ENCODE measurements at places on chromosomes 13 and 19.

GRCh38 chr19:391207-391557, 17.8 kb downstream of the C2CD4C start:
- no peak for DNase-seq

GRCh38 chr13:97946951-97947588, 6.4 kb upstream of the IPO5 start:
- no peak for DNase-seq

GRCh38 chr19:18656337-18657086, 19.7 kb downstream of the KLHL26 start:
- peak; percentile 9 for DNase-seq

- peak; percentile 95 for DNase-seq
Measured at GRCh38 chr19:39941615-39942365, 7.4 kb upstream of the FCGBP start.

GRCh38 chr19:38850976-38851621, 1.3 kb upstream of the HNRNPL start:
- no peak for DNase-seq

DNA sequence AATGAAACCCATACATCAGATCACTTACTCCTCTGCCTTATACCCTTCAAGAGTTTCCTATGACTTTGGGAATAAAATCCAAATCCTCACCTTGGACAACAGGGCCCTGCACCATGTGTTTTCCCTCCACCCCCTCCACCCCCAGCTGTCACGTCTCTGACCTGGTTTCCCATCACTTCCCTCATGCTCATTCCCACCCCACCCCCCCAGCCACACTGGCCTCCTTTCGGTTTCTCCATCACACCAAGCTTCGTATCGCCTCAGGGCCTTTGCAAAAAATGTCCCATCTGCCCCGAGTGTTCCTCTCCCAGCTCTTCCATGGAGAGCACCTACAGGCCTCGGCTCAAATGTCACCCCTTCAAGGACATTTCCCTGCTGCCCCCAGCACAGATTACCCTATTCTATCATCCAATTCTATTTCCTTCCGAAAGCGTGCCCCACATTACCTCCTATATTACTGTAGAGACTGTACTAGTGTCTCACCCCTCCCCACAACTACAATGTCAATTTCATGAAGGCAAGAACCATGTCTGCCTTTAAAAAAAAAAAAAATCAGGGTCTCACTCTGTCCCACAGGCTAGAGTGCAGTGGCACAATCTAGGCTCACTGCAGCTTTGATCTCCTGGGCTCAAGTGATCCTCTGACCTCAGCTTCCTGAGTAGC, 16.8 kb upstream of the FFAR2 start:
- DNase-seq, result no peak

GRCh38 chr13:104011505-104012241, 945.5 kb upstream of the SLC10A2 start:
- DNase-seq, result no peak

DNA sequence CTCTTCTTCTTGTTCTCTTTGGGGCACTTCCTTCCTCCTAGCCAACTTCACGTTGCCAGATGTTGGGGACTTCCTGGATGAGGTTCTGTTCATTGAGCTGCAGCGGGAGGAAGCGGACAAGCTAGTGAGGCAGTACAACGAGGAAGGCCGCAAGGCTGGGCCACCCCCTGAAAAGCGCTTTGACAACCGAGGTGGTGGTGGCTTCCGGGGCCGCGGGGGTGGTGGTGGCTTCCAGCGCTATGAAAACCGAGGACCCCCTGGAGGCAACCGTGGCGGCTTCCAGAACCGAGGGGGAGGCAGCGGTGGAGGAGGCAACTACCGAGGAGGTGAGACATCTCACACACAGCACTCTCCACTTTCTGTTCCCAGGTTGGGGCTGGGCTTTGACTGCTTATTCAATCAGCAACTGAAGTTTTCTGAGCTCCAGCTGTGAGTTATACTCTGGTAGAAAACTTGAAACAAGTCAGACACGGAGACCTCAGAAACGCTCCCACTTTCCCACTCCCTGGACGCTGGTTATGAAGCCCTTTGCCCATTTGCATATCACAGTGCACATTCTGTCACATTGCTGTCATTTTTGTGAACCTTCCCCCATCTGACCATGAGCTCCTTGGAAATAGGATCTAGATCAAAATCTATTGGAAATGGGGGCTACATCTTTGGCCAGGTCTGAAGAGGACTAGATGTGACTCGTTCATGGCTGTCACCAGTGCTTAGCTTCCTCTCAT, 7.2 kb upstream of the CCDC97 start:
- DNase-seq, result peak; percentile 83

DNA sequence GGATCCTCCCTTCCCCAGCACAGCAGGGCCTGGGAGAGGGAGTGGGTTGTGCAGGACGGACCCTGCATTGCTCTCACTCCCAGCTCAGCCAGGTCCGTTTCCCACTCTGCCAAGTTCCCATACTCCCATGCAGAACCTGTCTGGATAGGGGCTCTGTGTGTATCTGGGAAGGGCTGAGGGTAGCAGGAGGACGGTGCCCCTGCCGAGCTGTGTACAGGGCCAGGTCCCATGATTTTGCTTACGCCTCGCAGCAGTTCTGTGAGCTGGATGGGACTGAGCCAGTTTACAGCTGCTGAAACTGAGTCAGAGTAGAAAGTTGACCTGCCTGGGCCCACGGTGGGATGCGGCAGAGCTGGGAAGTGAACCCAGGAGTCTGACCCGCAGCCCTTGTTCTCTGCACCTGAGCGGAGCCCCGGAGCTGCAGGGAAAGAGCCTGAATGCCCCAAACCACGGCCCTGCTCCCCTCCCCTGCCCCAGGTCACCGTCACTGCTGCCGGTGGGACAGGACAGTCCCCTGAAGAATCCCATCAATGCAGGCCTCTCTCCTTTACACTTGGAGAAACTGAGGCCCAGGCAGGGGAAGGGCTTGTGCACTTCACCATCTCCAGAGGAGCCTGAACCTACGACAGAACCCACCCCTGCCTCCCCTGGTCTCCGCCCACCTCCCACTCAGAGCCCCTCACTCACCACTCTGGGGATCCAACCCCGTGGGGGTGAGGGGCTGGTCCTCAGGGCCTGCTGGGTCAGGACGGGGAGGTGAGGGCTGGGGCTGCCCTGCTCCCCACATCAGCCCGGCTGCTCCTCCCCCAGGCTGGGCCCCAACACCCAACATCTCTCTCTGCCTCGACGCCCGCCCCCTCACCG, 3.5 kb downstream of the LILRB5 start:
- no peak for DNase-seq

DNA sequence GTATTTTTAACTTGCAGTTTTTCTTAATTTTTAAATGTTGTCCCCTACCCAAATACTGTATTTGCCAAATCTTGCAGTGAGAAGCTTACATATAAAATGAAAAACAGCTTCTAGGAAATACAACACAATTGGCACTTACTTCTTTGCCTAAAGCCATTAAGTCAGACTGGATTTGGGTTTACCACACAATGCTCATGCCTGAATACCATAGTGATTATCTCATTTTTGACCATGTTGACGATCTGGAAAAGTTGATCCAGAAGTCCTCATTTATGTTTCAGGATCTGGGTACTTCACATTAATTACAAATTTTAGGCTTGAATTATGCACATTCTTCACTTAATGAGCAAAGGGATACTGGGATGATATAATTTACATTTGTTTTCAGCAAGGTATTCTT, 2.4 kb downstream of the RNF6 start:
- no peak for DNase-seq

DNA sequence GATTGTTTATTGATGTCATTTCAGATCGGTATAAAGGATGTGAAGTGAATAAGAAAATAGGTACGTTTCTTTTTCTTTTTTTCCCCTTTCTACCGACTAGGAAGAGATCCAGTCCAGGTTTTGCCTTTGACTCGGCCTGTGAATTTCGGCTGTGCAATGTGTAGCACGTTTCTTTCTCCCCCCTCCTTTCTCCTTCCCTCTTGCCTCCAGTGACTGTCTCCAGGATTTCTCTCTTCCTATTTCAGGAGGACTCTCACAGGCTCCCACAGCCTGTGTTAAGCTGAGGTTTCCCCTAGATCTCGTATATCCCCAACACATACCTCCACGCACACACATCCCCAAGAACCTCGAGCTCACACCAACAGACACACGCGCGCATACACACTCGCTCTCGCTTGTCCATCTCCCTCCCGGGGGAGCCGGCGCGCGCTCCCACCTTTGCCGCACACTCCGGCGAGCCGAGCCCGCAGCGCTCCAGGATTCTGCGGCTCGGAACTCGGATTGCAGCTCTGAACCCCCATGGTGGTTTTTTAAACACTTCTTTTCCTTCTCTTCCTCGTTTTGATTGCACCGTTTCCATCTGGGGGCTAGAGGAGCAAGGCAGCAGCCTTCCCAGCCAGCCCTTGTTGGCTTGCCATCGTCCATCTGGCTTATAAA, at the start of gene GPC6:
Gene GPC6, plus strand, starts transcription at position 185 of the 657 bp plus-strand sequence.
- DNase-seq, result no peak

DNA sequence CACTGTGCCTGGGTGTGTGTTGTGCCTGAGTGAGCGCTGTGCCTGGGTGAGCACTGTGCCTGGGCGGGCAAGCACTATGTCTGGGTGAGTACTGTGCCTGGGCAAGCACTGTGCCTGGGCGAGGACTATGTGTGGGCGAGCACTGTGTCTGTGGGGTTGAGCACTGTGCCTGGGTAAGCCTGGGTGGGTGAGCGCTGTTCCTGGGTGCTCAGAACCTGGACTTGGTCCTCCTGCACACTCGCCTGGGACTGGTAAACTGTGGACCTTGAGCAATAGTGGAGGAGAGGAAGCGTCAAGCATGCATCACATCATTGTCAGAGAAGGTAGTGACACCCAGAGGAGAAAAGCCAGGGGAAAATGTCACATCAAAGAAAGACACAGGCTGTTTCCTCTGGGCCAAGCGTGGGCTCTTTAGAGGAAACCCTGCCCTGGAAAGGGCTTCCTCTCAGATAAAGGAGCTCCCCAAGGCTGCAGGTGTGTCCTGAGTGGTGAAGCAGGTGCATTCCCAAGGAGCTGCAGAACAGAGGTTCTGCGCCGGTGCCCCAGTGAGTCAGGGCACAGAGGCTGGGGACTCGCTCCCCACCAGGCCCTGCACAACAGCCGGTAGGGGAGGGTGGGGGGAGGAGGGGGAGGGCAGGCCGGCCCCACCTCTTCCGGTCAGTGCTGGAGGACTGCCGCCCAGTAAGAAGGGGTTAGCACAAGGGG, 141.2 kb downstream of the TEX29 start:
- no peak for DNase-seq

DNA sequence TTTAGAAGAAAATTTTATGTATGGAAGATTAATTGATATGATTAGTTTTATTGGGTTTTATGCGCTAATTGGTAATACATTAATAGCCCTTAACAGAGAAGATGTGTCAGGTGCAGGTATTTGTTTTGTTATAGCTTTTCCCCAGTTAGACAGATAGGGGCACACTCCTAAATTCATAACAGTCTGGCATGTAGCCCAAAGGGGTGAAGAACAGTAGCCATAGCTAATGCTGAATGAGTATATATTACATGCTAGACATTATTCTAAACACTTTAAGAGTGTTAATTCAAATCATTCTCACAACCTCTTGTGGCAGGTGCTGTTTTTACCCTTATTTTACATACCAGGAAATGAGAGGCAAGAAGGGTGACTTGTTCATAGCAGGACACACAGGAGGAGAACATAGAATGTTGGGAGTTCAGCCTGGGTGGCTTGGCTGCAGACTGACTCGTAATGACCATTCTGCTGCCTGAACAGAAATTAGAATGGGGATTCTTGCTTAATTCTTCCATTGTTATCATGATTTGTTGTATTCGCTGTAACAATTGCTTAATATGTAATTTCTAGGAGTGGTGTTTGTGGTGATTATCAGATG, 20.1 kb downstream of the PCCA start:
- DNase-seq, result no peak

DNA sequence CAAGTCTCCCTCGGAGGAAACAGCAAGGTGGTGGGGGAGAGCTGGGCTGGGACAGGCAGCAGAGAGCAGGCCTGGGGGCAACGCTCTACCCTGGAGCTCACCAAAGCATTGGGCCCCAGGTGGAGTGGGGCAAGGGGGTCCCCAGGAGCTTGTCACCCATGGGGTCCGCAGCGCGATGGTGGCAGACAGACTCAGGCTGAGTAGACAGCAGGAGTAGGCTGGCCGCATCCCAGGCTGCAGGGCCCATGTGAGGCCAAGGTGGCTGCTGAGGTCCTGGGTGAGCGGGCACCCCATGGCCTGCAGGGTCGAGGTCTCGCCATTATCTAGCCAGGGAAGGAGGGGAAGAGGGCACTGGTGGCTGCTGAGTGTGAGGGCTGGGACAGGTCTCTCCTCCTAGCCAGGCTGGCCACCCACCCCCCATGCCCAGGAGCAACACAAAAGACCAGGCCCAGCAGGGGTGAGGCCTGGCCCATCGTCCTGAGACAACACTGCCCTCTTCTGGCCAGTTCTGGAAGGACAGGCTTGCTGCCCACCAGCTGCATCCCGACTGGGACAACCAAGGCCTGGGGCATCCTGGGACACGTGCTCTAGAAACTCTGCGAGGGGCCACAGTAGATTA, 33.1 kb downstream of the CEBPG start:
- peak; percentile 44 for DNase-seq

- no peak for DNase-seq
Measured at GRCh38 chr19:57870225-57870624, 18.6 kb downstream of the ZNF814 start.

- DNase-seq, result no peak
Measured at GRCh38 chr19:52778811-52779210, 7.8 kb downstream of the ZNF600 start.

DNA sequence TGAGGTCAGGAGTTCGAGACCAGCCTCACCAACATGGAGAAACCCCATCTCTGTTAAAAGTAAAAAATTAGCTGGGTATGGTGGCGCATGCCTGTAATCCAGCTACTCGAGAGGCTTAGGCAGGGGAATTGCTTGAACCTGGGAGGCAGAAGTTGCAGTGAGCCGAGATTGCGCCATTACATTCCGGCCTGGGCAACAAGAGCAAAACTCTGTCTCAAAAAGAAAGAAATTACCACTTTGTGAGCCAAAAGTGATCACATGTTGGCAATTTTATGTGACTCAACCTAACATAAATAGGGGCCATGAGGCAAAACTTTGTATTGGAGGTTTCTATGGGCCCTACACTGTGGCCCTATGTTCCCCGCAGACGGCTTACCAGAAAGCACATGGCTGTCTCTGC, 72.2 kb downstream of the MAP4K1 start:
- no peak for DNase-seq

DNA sequence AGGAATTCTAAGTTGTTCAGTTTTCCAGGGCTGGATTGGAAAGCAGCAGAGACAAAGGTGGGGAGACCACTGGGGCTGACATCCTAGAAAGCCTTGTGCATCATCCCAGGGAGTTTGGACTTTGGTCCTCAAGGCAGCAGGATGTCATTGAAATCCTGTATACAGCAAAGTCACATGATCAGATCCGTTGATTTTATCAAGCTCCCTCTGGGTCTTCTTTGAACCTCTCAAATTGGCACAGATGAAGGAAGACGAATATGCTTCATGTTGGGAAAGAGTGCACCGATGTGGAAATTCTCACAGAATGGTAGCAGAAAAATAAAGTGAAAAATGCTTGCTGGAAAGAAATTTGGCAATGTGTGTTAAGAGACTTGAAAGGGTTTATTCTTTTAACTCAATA, 149.8 kb upstream of the TMTC4 start:
- no peak for DNase-seq

DNA sequence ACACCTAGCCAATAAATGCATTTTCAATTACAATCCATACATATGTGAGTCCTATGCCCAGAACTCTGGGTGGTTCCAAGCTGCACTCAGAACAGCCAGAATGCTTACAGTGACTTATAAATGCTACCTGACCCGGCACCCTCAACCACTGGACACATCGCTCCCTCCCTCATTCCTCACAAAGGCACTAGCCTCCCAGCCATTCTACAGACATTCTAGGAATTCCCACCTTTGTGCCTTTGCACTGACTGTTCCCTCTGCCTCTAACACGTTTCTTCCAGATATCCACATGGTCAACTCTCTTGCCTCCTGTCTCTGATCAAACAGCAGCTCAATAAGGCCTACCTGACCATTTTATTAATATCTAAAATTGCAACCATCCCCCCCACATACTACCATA, 99.9 kb downstream of the LHFPL6 start:
- DNase-seq, result no peak

All from Kasumi-1 (cell line).